ENCODE measurements at places on chromosomes 1 and 21.

DNA sequence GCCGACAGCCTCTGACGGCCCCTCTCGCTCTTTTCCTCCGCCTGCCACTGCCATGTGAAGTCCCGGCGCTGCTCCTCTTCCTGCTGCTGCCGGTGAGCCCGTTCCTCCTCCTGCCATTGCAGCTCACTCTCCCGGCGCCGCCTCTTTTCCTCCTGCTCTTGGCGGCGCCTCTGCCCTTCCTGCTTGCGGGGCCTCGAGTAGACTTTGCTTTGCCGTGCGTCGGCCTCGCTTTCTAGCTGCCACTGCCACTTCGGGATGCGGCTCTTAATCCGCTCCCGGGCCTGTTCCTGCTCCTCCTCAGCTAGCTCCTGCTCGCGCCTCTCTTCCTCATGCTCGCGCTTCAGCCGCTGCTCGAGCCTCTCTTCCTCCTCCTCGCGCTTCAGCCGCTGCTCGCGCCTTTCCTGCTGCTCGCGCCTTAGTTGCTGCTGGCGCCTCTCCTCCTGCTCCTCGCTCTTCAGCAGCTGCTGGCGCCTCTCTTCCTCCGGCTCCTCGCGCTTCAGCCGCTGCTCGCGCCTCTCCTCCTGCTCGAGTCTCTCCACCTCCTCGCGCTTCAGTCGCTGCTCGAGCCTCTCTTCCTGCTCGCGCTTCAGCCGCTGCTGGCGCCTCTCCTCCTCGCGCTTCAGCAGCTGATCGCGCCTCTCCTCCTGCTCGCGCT, 4.3 kb downstream of the TCHH start:
- no peak for DNase-seq

- no peak for DNase-seq
Observed at GRCh38 chr1:75233302-75233929, 99.2 kb downstream of the LHX8 start.

DNA sequence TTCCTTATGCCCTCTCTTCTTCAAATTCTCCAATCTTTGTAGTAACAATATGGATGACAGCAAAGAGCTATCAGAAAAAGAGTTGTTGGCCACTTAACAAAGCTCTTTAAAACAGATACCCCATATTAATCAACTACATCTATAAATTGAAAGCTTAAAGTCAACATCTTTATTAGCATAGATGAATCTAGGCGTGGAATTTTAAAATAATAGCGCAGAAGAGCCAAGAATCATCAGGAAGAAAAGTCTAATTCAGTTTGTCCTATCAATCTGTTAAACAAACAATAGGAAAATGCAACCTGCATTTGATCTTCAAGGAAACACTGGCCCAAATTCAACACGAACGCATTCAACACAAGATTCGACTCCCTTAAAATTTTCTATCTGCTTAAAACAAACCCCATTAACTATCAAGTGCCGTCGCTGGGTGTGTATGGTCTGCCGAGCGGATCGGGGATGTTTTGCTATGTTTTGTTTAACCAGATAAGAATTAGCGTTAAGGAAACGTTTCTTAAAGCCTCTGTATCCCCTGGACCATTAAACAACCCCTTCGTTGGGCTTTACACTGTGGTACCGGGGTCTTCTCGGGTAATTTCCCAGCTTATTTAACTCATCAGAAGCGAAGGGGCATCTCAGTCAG, 1.0 kb downstream of the LYST start:
- no peak for DNase-seq

GRCh38 chr1:181129771-181130606, 41.5 kb downstream of the IER5 start:
- DNase-seq, result no peak

- DNase-seq, result no peak
Observed at GRCh38 chr1:21189906-21190500, 13.3 kb upstream of the EIF4G3 start.
